ENCODE measurements at places on chromosomes 7 and 10.

DNA sequence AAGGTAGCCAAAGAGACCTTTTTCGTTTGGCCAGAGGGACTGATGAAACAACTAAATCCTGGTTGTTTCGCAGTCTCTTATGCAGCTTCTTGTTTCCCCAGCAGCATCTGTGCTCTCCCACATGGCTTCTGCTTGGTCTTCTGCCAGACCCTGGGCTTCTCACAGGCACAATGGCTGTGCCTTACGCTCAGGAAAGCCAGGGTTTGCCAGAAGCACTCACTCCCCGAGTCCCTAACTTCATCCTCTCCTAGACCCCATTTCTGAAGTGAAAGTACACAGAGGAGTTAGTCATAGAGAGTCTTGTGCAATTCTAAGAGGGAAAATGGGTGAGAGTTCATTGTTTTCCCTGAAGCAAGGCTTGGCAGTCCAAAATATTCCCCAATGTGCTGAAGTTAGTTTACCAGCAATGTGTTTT is 121.7 kb downstream of the EVX1 start:
- peak; percentile 44 for DNase-seq

DNA sequence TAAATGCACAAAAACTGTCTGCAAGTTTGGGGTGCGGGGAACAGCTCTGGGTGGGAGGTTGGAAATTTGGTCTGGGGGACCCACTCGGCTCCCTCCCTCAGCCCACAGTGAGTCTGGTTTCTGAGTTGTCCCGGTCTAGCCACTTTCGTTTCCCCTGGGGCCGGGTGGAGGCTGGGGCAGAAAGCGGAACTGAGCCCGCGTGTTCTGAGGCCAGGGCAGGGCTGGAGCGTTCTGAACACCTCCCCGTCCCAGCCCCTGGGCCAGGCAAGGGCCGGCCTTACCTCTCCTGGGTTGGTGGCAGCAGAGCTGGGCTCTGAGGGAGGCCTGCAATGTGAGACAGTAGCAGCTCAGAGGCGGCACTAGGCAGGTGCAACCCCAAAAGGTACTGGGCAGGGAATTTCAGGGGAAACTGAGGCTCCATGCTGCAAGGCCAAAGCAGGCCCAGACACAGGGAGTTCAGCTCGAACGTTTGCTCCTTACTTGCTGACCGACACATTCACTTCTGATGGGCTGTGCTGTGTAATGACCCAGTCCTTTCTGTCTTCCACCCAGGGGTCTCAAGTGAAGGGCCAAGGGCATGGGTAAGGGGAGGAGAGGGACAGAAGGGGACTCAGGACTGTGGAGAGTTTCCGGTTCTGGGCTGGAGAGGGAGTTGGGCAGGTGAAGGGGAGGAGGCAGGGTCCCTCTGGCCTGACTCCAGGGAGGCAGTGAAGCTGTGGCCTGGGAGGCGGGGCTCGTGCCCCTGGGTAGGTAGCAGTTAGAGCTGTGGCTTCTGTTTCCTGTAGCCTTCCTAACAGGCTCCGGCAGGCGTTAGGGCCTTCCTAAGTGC is 3.0 kb downstream of the IRF5 start:
- DNase-seq, result peak; percentile 82

DNA sequence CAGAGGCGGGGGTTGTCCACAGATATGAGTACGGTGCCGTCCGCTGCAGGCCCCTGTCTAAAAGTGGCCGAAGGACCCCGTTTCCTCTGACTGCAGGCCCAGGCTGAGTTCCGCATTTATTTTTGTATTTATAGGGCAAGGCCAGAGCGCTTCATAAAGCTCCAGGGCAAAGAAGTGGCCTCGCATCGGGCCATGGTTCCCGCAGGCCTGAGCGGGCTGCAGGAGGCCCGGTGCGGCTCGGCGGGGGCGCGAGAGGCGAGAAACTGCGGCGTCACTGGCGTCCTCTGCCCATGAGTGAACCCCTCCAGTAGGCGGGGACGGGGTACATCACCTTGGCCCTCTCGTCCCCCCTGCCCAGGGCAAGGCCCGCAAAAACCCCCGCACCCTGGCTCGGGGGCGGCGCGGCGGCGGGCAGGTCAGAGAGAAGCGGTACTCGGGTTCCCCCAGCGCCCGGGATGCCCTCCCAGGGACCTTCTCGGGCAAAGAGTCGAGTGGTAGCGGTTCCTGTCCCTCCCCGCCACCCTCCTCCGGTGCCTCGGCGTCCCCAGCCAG is 355.7 kb downstream of the DNAJB6 start:
- no peak for DNase-seq

DNA sequence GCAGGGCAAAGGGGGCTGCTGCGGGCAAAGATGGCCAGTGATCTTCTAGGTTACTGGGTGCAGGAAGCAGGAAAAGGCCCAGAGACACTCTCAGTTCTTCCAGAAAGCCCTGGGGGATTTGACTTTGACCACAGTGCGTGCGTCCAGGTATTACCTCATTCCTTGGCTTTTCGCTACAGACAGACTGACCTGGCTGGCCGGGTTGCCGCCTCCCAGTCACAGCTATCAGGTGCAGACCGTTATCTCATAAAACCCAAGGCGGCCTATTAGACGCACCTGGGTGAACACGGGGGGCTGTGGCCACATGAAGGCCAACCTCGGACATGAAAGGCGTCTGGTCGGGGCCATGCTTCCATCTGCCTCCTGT is 80.3 kb downstream of the FOXL3 start:
- DNase-seq, result peak; percentile 16

DNA sequence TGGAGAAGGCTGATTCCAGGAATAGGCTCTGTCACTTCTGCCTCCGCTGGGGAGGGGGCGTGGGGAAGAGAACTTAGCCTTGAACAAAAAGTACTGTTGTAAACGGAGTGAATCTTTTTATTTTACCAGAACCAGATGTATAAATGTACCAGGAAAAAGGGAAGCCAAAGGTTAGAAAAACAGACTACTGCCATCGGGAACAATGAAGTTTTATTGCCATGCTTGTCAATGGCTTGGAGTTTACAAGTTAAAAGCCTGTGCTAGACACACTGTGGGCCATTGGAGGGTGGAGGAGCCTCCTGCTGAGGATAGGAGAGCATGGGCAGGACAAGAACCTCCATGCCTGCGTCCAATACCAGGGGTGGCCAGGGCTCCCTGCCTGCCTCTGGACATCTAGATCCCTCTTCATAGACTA is 161.7 kb upstream of the LYZL2 start:
- DNase-seq, result peak; percentile 37

DNA sequence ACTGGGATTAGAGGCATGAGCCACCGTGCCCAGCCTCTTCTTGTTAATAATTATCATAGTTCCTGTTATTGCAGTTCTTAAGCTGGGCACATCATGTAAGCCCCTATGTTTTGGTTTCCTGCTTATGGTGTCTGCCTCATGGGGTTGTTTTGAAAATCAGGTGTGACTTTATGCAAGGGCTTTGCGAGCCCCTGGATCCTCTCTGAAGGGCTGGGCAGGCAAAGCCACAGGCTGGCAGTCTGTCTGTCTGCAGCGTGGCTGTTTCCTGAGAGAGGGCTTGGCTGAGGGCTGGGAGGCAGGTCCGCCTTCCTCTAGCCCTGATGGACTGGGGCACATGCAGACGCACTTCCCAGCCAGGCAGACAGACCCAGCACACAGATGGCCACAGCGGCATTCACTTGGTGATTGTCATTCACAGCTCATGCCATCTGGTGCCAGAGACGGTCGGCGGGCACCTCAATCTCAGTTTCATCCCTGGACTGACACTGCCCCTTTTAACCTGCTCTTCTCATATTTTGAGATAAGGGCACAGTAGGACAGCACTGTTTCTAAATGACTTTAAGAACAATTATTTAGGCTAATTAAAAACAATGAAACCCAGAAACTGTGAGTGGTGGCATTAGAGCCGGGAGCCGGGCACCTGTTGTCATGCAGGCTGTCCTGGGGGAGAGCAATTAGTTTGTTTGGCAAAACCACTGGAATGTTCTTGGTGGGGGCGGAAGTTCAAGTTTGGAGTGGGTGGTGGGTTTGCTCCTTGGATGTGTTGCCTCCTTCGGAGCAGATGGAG is 35.5 kb downstream of the RBM20 start:
- DNase-seq, result no peak

- DNase-seq, result no peak
Observed at GRCh38 chr7:155580367-155580766, 34.0 kb upstream of the CNPY1 start.

GRCh38 chr7:138064856-138065357 is 11.4 kb upstream of the AKR1D1 start:
- no peak for DNase-seq

- no peak for DNase-seq
Observed at GRCh38 chr7:35894721-35895120, 93.9 kb downstream of the SEPTIN7 start.

DNA sequence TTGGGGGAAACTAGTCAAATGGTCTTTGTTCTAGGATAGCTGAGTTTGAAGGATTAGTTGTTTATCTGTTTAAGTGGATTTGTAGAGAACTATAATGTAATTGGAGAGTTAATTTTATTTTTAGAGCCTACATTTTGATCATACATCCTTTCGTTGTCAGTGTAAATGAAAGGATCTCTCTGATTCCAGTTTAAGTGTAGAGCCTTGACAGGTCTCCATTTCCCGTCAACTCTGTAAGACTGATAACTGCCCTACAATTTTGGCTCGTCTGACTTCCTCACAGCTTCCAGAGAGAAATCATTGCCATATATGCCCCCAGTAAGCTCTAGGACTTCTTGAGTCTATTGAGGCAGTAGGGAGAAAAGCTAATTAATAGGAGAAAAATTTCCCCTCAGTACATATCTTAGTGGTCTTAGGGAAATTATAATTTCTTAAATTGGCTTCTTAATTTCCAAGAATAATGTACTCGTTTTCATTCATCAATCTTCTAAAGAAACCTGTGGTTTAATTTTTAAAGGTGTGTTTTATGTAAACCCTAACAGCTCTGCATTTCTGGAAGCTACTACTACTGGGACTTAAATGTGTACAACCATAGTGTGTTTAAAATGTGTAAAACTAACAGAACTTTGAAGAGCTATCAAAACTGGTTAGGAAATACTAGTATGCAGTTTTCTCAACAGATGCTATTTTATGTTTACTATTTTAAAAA is 3.8 kb downstream of the KMT2E start:
- DNase-seq, result no peak

- DNase-seq, result no peak
Observed at GRCh38 chr10:101489355-101489754, 98.7 kb downstream of the POLL start.

DNA sequence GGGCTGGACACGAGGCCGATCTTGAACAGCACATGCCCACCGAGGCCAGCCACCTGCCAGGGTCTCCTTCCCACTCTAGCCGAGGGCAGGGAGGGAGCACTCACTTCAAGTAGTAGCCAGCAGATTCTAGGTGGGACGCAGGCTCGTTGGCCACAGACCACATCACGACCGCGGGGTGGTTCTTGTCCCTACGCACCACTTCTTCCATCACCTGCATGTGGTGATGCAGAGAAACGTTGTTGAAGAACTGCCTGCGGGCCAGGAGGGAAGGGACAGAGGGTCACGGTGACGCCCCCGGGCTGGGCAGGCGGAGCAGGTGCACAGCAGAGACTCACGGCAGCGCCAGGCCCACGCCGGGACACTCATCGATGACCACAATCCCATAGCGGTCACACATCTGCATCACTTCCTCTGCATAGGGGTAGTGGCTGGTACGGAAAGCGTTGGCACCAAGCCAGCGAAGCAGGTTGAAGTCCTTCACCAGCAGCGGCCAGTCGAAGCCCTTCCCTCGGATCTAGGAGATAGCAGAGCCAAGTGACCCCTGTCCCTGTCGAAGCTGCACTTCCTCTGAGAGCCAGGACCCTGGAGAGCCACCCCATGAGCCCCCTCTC is 7.7 kb downstream of the GUSB start:
- DNase-seq, result no peak

GRCh38 chr7:123177442-123177841 is 22.3 kb downstream of the SLC13A1 start:
- no peak for DNase-seq

GRCh38 chr10:27464993-27465392 is 39.1 kb upstream of the RAB18 start:
- no peak for DNase-seq

DNA sequence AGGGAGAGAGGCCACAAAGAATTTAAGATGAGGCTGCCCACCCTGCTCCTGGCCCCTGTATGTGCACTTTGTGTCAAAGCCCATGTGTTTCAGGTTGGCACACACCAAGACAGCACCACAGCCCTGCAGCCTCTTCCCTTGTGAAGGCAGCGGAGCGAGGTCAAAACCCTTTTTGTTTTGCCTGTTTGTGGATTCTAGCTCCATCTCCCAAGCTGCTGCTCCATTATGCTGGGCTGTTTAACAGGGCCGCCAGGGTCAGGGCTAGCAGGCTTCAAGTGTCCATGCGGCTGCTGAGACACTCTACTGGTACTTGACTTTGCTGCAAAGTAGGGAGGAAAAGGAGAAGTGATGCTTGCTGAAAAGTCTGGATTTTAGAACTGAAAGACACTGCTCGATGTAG is 142.3 kb upstream of the EFCAB10 start:
- DNase-seq, result no peak

- peak; percentile 6 for DNase-seq
Observed at GRCh38 chr7:137395420-137395819, 51.9 kb upstream of the PTN start.

DNA sequence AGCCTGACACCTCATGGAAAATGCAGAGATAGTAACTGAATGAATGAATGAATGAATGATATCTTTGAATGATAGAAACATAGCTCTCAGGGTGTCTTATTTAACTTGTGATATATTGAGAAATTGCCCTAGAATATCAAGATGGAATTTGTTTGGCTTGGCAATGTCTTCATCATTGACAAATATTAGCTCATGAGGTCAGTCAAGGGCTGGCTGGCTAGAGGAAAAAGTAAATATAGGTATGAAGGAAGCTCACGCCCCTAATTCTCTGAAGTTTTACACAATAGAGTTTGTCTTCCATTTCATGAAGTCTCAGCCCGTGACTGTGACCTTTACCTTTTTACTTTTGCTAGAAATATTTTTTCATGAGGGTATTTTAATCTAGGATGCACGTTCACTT is 305.2 kb downstream of the ADARB2 start:
- no peak for DNase-seq

- no peak for DNase-seq
Observed at GRCh38 chr7:137727413-137727812, 119.4 kb downstream of the DGKI start.

- no peak for DNase-seq
Observed at GRCh38 chr10:43598446-43598845, 7.8 kb upstream of the ZNF485 start.
